ENCODE measurements at places on chromosomes 2 and 18.

DNA sequence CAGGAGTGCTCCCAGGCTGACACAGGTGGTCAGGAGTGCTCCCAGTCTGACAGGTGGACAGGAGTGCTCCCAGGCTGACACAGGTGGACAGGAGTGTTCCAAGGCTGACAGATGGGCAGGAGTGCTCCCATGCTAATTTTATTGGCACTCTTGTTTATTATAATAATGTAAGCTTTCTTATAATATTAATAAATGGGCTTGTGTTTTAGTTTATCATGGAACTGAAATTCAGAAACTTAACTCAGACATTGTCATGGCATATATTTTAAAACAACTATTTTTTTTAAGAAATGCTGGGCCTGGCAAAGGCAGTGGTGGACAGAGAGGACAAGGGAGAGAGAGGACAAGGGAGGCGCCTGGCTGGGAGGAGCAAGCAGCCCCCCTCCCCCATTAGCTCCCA lies 18.7 kb downstream of the ANO7 start:
- no peak for DNase-seq

DNA sequence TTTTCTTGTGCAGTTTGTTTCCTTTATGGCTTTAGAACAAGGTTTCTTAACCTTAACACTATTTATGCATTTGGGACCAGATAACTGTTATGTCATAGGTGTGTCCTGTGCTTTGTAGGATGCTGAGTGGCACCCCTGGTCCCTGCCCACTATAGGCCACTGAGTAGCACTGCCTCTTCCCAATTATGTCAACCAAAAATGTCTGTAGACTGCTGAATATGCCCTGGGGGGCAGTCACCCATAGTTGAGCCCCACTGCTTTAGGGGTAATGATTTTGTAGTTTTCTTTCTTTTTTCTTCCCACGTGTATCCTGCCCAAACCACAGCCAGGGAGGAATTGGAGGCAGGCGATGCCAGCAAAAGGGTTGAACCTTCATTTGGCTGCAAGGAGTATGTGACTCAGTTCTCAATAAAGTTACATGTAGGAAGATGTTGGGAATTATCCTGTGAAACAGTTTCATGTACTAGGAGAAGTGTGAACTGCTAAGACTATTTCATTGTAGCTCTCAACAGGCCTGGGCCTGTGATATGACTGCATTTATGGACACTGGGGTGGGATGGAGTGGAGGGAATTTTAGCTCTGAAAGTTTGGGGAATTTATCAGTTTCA lies 65.7 kb downstream of the FMNL2 start:
- no peak for DNase-seq

DNA sequence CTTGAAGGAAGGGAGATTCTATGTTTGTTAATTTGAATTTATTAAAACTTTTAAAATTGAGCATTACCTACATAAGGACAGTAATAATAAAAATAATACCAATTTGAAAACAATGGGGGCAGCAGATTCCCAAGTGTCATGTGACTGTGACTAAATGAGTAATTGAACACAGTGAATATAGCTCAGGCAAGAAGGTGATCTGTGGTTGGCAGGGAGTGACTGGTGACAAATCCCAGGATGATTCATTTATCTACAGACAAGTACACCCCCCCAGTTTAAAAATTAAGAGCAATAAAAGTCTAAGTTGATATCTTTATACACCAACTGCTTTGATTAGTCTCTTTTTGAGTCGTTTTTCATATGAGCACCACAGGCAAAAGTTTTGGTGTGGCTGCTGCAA lies 299.5 kb downstream of the ARHGAP15 start:
- no peak for DNase-seq

DNA sequence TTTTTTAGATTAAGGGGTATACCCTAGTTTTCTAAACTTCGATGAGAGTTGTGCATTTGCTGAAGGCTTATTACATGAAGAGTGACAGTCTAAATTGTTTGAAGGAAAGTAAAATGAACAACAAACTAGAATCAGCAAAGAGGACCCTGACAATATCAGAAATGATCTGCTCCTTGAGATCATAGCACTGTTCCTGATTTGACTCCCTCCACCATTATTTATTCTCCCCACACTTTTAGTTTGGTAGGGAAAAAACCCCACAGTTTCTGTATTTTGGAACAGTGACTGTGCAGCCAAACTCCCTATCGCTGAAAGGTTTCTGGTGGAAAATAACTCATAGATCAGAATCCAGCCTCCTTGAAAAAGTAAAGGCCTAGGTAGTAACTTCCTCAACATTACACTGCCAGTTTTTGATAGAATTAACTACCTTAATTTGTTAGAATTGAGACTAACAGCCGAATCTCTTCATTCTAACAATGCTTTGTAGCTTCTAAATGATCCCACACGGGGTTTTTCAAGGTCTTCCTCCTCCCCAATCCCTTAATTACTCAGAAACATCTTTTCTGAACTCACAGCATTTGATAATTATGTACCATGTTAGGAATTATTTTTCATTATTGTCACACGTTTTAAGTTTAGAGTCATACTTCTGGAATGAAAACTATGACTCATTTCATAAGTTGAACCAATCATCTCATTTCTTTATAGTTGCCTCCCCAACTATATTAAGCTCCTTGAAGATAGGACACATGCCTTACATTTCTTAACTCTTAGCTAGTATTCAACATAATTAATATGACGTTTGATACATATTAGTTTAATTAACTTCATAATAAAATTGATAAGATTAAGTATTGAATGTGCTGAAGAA lies 2.9 kb downstream of the MYL12A start:
- no peak for DNase-seq

- no peak for DNase-seq
These were observed 25.4 kb downstream of the NPAS2 start for GRCh38 chr2:100845141-100845991.

GRCh38 chr18:40120796-40121391 lies 1834.1 kb upstream of the PIK3C3 start:
- DNase-seq: no peak

- DNase-seq: no peak
These were observed 7.1 kb downstream of the TMEM247 start for GRCh38 chr2:46486436-46486835.

GRCh38 chr18:59631583-59632181 lies 65.5 kb downstream of the CCBE1 start:
- DNase-seq: peak; percentile 80

GRCh38 chr2:168607992-168608391 lies 151.9 kb downstream of the CERS6 start:
- no peak for DNase-seq
